ENCODE measurements at places on chromosomes 12 and 14. TPM values are rescaled to one million over a fixed set of nuclear protein-coding genes. Genes with fewer than 3 reads are reported as not detected.

The GPRC5D gene
- total RNA-seq: not detected

The LTBP2 gene
- 16.8 TPM for total RNA-seq

The HSPB8 gene
- total RNA-seq: 0.23 TPM

The TBX3 gene
- 6.6 TPM for total RNA-seq

The SOX5 gene
- 0.98 TPM for total RNA-seq

The DPF3 gene
- total RNA-seq: 2.1 TPM

The USP44 gene
- total RNA-seq: not detected

The CHGA gene
- total RNA-seq: 0.35 TPM

The FAM181A gene
- not detected for total RNA-seq

The TAS2R7 gene
- total RNA-seq: not detected

The KRT8 gene
- 179 TPM for total RNA-seq

The LRRC10 gene
- total RNA-seq: not detected

The RIPK3 gene
- not detected for total RNA-seq

The LBHD2 gene
- total RNA-seq: not detected

The L2HGDH gene
- 7.9 TPM for total RNA-seq

The TMX1 gene
- total RNA-seq: 35.0 TPM

The PTPRQ gene
- total RNA-seq: not detected

The OLR1 gene
- 0.25 TPM for total RNA-seq

The INSM2 gene
- 0.10 TPM for total RNA-seq

The GPR162 gene
- total RNA-seq: not detected

The PPP4R4 gene
- 0.66 TPM for total RNA-seq

The CCDC175 gene
- not detected for total RNA-seq

The HCAR3 gene
- not detected for total RNA-seq

The SMIM41 gene
- not detected for total RNA-seq

The KRT77 gene
- total RNA-seq: not detected

The MYF6 gene
- not detected for total RNA-seq

The GLS2 gene
- total RNA-seq: 3.9 TPM

The TAPBPL gene
- total RNA-seq: 9.3 TPM

The POLE2 gene
- 3.8 TPM for total RNA-seq

All from MCF 10A (cell line).